ENCODE measurements at places on chromosomes 3 and 15. TPM values are rescaled to one million over a fixed set of nuclear protein-coding genes. Genes with fewer than 3 reads are reported as not detected.

DNA sequence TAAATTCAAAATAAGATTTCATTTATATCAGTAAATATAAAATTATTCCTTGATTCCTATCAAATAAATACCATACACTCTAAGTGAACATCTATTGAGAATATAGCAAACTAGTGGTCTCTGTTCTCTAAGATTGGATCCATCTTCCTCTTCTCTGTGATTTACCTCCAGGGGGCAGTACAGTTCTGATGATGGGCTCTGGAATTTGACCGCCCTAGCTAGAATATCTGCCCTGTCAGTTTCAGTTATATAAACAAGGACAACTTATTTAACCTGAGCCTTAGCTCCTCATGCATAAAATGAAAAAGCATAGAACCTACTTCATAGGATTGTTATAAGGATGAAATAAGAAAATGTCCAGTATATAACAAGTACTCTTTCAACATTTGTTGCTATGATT, 171.1 kb upstream of the CCDC54 start:
- DNase-seq = no peak

DNA sequence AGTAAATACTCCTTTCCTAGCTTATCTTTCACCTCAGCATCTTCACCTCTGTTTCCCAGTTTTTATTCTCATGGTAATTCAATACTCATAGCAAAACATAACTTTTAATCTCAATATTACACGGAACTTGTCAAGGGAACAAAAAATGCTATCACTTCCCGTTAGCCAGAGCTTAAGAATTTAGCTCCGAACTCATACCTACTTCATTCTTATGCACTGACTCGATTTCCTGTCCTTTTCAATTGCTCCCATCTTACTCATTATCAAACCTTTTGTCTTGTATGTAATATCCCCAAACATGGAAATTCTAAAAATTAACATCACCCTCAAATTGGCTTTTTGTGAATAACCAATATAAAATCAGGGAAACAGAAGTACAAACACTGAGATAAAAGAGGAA, 28.2 kb downstream of the MYEF2 start:
- no peak for DNase-seq

- no peak for DNase-seq
These were observed 36.9 kb downstream of the THRB start for GRCh38 chr3:24457719-24458118.

- no peak for DNase-seq
These were observed 52.0 kb downstream of the CEMIP start for GRCh38 chr15:80831192-80831591.

DNA sequence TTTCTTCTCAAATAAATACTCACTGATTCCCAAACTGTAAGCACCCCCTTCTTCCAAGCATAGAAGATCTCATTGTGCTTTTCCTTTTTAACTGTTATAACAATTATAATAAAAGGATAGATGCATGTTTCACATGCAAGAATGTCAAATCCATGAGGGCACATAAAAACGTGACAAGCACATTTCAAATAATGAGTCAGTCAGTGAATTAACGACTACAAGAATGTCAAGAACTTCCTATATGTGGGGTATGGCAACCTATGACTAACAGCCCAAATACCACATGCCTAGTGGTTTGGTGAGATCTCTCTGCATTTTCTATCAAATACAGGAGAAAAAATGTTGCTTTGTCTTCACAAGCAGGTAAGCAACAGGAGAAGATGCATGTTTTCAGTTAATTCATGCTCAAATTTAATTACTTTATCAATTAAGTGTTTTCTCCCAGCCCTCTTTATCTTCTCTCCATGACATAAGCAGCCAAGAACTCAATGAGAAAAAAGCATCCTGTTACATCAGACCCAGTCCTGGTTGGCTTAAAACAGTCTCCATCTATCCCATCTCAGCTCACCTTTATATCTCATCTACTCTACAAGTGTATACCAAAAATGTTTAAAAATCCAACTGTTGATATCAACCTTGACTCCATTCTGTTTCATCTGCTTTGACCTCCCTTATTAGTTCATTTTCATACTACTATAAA, 181.5 kb upstream of the LMCD1 start:
- no peak for DNase-seq

DNA sequence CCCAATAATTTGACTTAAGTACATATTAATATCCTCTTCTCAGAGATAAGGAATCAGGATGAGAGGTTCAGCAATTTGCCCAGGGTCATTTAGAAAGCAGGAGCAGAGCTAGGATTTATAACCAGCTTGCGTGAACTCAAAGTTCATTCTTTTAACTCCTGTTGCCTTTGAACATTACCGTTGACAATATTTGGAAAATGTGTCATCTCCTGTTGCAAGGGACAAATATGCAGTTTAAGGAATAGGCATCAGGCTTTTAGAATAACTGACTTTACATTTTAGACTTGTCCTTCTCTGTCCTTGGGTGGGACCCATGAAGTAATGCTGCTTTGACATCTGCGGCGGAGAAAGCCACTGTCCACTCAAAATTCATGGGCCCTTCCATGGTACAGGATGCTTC, 252.2 kb upstream of the RGMA start:
- no peak for DNase-seq

- DNase-seq = no peak
These were observed 2.6 kb downstream of the CLDN1 start for GRCh38 chr3:190319660-190320059.

GRCh38 chr3:190252080-190252479, 70.2 kb downstream of the CLDN1 start:
- DNase-seq = no peak

RFT1 gene
- 36.4 TPM for total RNA-seq

SPATA12 gene
- total RNA-seq = not detected

HDC gene
- total RNA-seq = 8.7 TPM

DNAJA4 gene
- total RNA-seq = 57.4 TPM

OXTR gene
- 1.5 TPM for total RNA-seq

Data from activated T-helper 2 cell treated with anti-CD3 and anti-CD28 coated beads, Interferon-gamma antibody, Interleukin-2, Interleukin-4, amounts not matched to agents 10 μg/mL and 5 μg/mL and 100 μg/mL, durations not matched to agents 14 hours and 24 hours and 36 hours (primary cell).